ENCODE measurements at places on chromosomes 11 and 22.

DNA sequence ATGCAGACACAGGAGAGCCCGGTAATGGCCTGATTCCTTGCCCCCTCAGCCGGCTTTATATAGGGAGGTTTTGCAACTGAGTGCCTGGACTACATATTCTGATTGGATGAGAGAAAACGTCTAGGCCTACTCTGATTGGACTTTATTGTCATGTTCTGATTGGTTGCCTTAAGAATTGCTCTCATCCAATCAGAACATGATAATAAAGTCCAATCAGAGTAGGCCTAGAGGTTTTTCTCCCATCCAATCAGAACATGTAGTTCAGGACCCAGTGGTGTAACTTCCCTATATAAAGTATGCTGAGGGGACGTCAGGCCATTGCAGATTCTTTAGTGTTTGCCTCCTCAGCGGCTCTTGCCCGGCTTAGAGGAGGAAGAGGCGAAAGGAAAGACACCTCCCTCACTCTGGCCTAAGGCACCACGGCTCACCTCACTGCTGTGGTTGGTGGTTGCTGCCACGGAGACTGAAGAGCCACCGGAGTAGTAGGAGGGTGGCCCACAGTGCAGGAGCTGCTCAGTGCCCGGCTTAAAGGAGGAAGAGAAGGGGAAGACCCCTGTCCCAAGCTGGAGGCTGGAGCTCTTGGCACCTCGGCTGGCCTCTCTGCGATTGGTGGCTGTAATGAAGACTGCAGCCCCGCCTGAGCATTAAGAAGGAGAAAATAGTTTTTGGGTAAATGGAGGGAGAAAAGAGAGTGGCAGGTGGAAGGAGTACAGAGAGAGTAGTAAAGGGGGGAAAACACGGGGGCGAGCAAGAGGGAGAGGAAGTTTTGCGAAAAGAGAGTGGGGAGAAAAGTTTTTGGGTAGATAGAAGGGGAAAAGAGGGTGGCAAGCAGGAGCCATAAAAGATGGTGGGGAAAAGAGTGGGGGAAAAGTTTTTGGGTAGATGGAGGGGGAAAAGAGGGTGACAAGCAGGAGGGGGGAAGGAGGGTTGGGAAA is 116.7 kb upstream of the SERPIND1 start:
- no peak for DNase-seq

- DNase-seq, result no peak
Measured at GRCh38 chr11:76566811-76567210, 103.7 kb downstream of the LRRC32 start.

DNA sequence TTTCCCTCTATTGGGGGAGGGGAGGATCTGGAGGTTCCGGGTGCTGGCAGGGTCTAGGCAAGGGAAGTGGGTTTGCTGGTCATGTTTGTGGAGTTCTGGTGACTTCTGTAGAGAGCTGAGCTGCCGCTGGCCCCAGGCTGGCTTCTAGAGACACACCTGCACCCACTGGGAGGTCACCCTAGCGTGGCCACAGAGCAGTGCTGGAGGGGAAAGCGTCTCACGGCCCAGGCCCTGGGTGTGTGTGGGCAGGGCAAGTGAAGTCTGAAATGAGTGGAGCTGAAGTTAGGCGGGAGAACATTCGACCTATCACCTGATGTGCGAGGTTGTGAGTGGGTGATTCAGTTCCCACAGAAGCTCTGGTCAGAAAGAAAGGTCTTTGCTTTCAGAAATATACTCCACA is 27.9 kb downstream of the SMIM38 start:
- DNase-seq, result no peak

GRCh38 chr11:132858223-132858622 is 674.1 kb downstream of the OPCML start:
- DNase-seq, result no peak

GRCh38 chr22:30040499-30041260 is 39.6 kb upstream of the HORMAD2 start:
- DNase-seq, result no peak

- DNase-seq, result no peak
Measured at GRCh38 chr11:126919147-126919823, 81.3 kb downstream of the KIRREL3 start.

DNA sequence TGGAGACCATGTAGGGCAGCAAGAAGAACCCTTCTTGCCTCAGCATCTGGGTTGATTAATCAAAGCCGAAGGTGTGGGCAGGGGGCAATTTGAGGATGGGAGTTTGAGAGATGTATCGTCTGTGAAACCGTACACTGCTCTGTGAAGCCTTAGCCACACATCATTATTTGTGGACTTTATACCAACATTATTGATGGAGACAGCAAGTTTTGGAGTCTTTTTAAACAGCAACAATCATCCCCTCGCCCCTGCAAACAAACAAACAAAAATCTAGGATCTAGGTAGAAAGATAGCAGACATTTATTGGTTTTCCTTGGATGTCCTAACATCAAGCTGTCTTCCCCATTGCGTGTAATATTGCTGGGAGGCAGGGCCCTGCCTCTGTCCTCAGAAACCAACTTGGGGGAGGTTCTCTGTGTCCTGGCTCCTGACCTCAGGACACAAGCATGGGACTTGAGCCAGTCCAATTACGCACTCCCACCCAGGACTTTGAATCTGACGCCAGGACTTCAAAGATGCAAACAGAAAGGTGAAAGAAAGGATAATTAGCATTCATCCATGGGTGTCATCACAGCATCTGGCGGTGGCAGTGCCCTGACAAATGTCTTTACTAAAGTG is 61.6 kb upstream of the PLET1 start:
- DNase-seq, result no peak

DNA sequence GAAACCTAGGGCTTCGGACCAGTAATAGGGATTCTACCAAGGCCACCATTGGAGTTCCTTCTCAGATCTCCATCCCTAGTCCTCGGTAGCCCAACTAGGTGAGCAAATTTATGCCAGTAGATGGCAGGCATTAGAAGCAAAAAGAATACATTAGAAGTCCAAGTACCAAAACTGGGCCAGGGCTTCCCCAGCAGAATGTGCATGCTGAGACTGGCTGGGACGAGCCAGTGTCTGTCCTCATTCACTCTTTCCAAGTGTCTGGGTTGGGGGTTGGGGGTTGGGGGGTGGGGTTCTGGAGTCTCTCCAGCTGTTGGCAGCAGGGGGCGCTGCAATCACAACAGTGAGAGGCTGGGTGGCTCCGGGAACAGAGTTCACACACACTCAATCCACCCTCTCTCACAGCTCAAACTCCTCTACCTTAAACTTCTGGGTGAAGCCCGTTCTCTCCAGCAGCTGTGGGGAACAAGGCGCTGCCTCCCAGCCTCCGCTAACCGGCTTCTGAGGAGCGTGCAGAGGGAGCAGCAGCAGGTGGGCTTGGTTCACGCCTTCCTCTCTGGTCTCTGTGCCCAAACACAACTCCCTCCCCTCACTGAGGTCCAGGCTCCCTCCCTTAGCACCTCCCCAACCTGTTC is 57.5 kb downstream of the BTG4 start:
- DNase-seq, result no peak

DNA sequence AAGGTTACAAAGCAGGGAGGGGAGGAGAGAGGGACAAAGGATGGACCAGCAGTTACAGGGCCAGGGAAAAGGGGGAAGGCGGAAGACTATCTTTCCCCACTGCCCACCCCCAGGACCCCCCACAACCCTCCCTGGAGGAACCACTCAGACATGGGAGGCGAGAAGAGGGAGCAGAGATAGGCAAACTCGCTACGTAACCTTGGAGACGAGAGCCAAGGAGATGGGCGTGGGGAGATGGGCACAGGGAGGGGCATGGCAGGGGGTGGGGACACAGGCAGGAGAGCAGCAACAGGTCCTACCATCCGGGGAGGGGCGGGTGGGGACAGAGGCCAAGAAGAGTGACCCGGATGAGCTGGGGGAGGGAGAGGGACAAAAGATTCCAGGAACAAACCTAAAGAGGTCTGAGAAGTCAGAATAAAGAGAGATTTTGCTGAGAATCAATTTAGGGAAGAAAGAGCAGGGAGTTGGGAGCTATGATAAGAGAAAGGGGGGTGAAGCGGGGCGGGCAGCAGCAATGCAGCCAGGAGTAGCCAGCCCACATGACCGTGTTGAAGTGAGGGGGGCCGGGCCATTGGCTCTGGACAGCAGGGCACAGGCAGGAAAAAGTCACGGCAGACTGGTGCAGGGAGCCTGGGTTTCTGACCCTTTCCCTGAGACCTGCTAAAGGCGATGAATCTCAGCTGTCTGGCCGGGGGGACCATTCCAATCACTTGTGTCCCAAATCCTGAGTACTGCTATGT is 128.4 kb downstream of the BUD13 start:
- DNase-seq, result no peak
